ENCODE measurements at places on chromosomes 6 and 20.

DNA sequence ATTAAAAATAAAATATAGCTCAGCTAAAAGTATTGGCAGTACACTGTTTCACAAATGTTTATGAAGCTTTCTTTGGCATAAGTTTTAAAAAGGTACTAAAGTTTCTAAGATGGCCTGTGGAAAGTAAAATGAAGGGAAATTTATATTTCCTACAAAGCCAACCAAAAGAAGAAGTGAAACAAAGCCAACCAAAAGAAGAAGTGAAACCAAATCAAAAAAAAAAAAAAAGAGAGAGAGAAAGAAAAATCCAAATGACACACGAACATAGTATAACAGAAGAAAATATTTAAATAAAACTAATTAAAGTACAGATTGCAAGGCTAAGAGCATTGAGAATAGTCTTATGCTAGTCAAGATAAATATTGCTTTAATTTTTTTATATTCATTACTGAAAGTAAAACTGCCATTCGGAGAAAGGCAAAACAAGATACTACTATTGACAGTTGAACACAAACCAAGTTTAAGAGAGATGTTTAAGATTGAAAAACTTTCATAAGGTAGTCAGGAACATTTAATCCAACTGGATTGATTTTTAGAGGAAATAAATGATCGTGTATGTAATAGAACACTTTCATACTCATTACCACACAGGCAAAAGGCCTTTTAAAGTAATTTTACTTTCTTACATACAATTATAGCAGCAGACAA is 12.8 kb upstream of the KHDRBS2 start:
- no peak for DNase-seq

GRCh38 chr6:4426968-4427367 is 291.6 kb upstream of the ECI2 start:
- no peak for DNase-seq

DNA sequence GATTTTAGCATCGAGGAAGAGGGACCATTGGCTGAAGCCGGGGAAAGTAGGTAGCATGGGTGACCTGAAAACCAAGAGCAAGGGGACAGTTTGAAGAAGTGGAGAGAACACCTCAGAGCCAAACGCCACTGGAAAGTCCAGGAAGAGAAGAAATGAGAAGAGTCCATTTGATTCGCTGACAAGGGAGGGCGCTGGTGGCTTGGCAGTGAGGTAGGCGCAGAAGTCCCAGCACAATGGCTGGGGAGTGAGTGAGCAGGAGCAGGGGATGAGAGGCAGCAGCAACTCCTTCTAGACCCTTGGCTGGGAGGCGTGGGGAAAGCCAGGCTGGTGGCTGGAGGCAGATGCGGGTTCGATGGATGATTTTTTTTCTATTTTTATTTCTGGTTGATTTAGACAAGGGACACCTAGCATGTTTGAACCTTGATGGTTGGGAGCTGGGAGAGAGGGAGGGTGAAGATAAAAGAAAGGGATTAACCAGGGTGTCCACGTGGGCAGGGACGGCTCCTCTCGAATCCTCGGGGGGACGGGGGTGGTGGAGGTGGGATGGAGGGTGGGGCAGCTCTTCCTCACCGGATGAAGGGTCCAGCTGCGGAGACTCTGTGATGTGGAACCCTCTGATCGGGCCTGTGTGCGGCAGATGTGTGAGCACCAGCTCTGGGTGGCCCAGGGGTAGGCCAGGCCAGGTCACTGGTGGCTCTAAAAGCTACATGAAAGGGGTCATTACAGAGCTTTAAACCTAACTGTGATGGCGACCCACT is 164.2 kb downstream of the NFATC2 start:
- DNase-seq = no peak

DNA sequence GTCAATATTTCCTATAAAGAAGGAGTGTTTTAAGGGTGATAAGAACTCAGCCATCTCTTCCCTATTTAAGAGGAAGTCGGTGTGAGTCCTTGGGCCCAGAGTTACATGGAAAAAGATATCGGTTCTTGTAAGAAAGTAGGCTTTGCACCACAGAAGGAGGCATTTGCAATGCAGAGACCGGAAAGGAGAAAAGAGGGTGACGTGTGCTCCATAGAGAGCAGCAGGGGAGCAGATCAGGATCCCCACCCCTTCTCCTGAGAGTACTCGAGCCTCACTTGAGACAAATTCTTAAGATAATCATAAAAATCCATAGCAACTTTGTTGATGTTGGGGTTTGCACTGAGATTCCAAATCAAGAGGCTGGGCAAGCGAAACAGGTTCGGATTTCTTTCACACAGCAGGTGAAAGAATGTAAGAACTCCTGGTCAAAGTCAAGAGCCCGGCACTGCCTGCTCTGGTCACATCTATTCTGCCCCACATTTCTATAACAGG is 27.8 kb downstream of the FOXA2 start:
- DNase-seq = no peak

GRCh38 chr6:43604174-43604573 is 24.9 kb downstream of the GTPBP2 start:
- DNase-seq = no peak

DNA sequence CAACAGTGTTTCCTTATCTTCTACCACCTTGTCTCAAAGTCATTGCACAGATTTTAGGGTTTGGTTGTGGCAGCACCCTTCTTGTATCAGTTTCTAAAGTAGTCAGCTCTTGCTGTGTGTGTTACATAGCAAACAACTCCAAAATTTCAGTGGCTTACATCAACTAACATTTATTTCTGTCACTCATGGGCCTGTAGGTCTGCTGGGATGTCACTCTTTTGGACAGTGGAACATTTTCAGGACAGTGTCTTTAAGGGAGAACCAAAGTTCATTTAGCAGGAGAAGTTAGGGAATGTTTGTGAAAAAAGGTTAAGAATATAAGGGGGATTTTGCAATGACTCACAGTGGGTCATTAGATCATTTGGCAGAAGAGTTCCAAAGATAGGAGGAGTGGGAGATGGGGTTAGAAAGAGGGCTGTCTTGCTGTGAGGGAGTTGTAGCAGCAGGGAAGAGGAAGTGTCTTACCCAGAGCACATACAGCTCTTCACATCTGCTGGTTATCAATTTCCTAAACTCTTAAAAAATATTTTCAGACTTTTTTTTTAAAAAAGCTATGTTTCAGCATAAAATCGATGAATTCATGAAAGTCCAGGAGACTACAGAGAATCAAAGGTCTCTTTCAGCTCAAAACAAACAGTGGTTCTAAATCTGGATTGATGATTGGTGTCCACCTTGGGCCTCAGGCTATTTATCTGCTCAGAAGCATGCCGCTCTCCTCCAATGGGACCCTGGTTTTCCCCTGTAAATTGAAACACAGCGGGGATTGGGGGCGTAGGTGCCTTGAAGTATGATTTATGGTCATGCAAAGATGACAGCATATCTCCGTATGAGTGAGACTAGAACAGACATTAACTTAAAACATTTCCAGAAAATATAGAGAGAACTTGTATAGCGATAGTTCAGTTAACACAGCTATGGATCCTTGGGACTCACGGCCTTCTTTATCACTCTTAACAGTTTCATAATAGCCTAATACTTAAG is 117.3 kb downstream of the B3GAT2 start:
- DNase-seq = no peak

DNA sequence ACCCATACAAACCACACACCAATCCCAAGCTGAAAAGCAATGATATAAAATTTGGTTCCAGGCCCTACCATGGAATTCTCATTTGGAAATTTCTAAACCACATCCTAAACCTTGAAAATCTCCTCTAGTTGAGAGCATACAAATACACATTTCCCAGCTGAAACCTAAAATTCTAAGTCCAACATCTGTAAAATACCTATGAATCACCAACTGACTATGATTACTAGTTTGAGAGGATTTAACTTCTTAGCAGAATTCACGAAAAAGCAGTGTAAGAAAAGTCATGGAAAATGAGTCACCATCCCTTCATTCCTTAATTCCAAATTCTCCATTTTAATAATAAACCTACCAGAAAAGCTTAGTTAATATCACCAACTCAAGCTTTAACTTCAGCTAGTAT is 15.4 kb downstream of the RANBP9 start:
- no peak for DNase-seq

DNA sequence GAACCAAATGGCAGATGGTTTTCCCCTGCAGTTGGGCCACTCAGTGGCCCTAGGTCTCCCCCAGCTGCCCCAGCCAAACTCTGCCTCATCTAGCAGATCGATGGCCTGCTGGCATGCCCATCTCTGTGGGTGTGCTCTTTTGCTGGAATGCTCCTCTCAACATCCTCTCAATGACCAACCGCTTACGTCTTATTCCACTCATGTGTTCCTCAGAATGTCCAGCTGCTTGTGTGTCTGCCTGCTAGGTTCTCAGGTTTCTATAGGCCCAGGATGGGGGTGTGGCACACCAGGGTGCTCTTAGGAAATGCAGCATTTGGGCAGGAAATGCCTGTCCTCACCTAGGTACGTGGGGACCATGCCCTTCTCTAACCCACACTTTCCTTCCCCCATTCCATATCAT is 509.9 kb upstream of the SYNCRIP start:
- DNase-seq = no peak

DNA sequence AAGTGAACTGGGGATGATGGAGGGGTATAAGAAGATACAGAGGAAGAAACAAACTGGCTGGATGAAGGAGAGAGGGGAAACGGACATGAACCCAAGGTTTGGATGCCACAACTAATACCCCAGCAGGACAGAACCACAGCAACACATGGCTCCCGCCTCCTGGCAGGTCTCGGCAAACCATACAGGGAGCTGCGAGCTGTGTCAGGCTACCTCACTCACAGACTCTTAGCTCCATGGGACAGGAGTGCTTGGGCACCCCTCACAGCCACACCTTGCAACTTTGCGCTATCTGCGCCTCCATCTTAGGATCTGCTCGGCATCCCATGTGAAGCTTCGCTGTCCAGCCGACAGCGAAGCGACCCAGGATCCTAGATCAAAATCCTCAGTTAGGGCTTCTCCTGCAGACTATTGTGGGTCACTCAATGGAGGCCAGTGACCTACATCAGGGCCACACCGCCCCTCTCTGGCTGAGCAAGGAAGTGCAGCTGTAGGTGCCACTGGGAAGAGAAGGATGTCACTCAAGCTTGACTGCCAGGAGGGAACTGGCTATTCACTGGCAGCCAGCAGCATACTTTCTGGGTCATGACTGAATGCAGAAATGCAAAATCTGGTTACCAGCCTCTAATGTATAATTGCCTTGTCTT is 174.4 kb upstream of the RIN2 start:
- DNase-seq = no peak

- no peak for DNase-seq
These were observed 44.3 kb upstream of the MC3R start for GRCh38 chr20:56204206-56204605.

DNA sequence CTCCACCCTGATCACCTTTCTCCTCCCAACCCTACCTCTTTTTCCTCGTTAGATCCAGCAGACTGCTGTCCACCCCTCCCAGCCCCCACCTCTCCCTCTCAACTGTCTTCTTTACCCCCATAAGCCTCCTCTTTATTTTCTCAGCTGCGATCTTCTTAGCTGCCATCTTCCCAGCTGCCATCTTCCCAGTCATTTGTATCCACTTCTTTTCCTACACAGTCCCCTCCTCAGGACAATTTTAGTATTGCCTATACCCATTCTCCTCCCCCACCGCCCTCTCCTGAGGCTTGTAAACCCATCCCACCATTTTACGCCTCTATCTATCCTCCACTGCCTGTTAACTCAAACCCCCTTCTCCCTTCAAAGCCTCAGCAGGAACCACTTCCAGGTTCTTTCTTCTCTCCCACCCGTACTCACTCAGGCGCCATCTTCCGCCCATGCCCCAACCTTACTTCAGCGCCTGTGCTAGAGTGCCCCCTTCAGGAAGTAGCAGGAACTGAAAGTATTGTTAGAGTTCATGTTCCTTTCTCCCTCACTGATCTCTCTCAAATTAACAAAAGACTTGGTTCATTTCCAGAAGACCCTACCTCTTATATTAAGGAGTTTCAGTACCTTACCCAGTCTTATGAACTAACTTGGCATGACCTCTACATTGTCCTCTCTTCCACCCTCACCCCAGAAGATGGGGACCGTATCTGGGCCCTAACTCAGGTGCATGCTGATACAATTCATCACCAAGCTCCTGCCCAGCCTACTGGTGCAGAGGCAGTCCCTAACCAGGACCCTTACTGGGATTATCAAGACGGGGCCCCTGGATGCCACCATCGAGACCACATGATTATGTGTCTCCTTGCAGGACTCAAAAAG is 236.0 kb downstream of the ADGRG6 start:
- DNase-seq = no peak

- no peak for DNase-seq
These were observed 100.2 kb downstream of the FIG4 start for GRCh38 chr6:109791301-109791700.

DNA sequence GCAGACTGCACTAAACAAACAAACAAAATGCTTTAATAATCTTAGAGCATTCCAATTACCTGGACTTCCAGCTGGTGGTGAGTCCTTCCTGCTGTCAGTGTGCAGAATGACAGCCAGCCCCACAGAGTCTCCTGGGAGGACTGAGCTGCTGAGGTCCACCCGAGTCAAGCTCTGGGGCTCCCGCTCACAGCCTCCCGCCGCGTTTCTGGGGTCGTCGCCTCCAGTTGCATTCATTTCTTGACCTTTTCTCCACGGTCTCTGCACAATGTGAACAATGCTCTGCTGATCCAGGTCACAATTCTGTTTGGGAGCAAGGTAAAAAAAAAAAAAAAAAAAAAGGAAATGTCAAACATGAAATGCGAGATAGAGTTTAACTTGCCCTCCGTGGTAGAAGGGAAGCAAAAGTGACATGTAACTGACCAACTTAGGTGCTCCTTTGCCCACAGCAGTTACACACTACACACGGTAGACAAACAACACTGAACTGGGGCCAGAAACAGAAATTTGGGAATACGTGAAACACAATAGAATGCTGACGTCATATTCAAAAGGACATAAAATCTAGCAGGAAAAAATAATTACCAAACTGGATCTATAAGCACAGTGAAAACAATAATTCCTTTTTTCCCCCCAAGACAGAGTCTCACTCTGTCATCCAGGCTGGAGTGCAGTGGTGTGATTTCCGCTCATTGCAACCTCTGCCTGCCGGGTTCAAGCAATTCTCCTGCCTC is 464.9 kb downstream of the PRKN start:
- no peak for DNase-seq

All from SK-N-MC (cell line).